Peyer's patch (tissue), 4 donors: ENCODE measurements at places on chromosomes 13 and 19. TPM values are rescaled to one million over a fixed set of nuclear protein-coding genes. Genes with fewer than 3 reads are reported as not detected.

GPC6 gene
- total RNA-seq = 3.2 TPM

GRCh38 chr19:51064534-51065220 is at the start of gene KLK13:
TSS of gene KLK13 (minus strand) at chr19:51065092. CDS start at chr19:51065067, 25 bp downstream.
- DNase-seq = no peak

SOX1 gene
- not detected for total RNA-seq

KCNJ14 gene
- total RNA-seq = 1.7 TPM

EPS8L1 gene
- 5.0 TPM for total RNA-seq

DNA sequence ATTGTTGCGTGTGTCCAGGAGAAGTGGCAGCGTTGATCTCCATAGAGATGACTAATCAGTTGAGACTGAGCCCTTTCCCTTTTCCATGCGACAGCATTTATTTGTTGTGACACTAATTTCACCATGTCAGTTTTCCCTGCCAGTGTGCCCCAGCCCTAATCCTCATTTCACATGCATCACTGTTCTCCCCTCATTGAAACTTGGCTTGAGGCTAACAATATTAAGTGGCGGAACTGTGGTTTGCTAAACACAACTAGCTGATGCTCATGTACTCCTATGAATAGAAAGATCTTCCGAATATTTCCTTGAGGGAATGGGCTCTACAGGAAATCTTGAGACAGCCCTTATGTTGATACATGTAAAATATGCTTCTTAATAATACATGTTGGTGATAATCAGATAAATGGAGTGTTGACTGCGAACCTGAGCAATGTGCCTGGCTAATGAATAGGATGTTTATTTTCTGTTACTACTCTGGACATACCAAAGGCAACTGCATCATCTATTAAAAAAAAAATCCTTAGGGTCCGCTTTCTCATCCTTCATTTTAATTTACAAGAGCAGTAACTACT is 258.6 kb downstream of the ATP8A2 start:
- no peak for DNase-seq

GRCh38 chr19:7988307-7988706 is 17.1 kb downstream of the ELAVL1 start:
- no peak for DNase-seq

PTH2 gene
- not detected for total RNA-seq

DNA sequence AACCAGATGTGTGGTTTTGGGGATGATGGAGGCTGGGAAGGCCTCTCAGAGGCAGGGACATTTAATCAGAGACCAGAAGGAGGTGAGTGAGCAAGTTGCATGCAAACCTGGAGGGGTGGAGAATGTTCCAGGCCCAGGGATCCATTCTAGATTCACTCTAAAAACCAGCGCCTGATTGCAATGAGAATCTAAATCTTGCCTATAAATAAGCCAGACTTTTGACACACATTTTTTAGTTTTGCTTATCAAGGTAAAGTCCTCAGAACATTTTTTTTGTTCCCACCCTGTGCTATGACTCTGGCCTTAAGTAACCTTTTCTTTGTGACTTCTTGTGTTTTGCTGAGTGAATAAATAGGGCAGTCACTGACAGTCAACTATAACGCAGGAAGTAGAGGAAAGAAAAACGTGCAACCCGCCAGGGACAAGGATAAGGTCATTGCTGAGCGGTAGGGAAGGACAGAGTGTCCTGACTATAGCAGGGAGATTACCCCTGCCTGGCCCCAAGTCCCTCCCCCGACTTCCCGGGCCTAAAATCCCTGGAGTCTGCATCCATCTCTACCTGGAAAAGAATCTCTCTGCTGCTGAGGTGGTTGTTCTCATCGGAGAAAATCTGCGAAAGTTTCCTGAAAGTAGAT is 14.4 kb downstream of the RGL3 start:
- DNase-seq = no peak

GRCh38 chr13:47178090-47178950 is 281.5 kb upstream of the HTR2A start:
- DNase-seq = no peak

GRCh38 chr19:40507892-40508291 is 41.1 kb downstream of the SPTBN4 start:
- DNase-seq = no peak

KCNRG gene
- total RNA-seq = not detected

CYP2A6 gene
- not detected for total RNA-seq

- DNase-seq = no peak
Observed at GRCh38 chr13:39599012-39599411, 4.0 kb downstream of the LHFPL6 start.

APOC4 gene
- total RNA-seq = not detected

DNA sequence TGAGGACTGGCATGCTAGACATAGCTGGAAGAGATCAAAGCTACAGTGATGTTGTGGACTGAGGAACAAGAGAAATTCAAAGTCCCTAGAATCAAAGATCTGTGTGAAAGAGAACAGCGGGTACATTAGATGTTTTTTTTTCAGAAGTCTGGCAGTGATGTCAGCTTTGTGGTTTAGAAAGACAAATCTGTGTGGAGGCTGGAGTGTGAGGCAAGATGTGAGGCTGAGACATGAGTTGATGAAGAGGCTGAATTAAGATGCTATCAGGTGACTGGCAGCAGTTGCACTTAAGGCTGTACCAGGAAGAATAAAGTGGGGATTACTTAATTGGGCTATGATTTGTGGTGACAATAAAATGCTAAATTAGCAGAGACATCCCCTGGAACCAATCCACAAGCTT is 46.5 kb downstream of the DNAJC3 start:
- no peak for DNase-seq

ICAM1 gene
- total RNA-seq = 9.0 TPM

NLRP9 gene
- total RNA-seq = not detected

CAPN12 gene
- total RNA-seq = 6.6 TPM

DNA sequence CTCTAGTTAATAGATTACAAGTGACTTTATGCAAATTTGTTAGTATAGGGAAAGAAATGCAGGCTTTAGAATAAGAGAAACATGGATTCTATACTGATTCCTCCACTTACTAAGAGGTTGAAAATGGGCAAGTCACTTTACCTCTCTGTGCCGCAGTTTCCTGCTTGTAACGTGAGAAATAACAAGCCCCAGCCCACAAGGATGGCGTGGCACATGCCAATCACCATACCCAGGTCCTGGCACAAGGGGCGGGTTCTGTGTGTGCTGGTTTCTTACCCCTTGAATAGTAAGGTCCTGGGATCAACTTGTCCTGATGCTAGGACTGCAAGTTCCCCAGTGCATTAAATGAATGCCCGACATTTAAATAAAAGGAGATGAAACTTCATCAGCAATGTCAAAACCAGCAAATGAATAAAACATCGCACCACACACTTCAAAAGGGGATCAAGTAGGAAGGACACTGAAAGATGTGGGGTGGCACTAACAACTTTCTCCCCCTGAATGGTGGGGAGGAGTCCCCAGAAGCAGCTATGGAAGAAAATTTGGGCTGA is 7.9 kb upstream of the SIGLEC9 start:
- DNase-seq = no peak

GIPR gene
- total RNA-seq = 5.6 TPM

DNA sequence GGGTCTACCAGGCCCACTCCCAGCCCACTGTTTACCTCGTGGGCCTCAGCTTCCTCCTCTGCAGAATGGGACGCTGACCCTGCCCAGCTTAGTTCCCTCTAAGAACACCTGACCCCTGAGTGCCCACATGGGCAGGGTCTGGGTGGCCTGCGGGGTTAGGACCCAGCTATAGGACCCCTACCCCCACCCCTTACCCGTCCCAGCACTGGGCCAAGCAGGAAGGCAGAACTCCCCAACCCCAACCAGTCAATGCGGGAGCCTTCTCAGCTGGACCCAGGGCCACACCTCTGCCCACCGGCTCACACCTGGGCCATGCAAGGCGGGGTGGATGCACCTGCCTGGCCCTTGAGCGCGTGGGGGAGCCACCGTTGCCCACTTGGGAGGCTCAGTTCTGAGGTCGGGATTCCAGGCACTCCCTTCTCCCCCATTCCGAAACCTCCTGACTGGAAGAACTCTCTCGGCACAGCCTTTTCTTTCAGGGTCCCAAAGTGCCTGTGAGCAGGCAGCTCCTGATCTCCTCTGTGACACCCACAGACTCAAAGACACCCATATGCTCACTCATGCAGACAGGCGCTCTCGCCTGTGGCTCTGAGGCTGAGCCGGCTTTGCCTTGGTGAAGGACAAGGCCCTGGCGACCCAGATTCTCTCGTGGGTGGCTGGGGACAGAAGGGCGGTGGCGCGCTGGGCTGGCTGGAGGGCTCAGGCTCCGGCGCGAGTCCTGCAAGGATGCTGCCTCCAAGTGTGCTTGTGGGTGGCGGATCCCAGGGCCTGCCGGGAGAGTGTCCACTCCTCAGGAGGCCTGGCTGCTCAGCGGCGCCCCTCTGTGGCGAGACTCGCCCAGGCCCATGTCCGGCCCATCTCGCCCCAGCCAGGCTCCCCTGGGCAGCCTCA is 27.9 kb upstream of the PARP4 start:
- DNase-seq = no peak

IL12RB1 gene
- total RNA-seq = 19.0 TPM

- DNase-seq = no peak
Observed at GRCh38 chr13:98524391-98524790, 52.5 kb downstream of the STK24 start.
